Activated naive CD4-positive, alpha-beta T cell treated with Interleukin-2 at 50 U/mL for 16 hours (primary cell): ENCODE measurements at places on chromosomes 1 and 21.

- DNase-seq: no peak
Observed at GRCh38 chr1:61162520-61163258, 80.3 kb downstream of the NFIA start.

GRCh38 chr1:185837711-185838110, 103.5 kb downstream of the HMCN1 start:
- no peak for DNase-seq

GRCh38 chr1:226772446-226773139, 33.5 kb upstream of the ITPKB start:
- no peak for DNase-seq

DNA sequence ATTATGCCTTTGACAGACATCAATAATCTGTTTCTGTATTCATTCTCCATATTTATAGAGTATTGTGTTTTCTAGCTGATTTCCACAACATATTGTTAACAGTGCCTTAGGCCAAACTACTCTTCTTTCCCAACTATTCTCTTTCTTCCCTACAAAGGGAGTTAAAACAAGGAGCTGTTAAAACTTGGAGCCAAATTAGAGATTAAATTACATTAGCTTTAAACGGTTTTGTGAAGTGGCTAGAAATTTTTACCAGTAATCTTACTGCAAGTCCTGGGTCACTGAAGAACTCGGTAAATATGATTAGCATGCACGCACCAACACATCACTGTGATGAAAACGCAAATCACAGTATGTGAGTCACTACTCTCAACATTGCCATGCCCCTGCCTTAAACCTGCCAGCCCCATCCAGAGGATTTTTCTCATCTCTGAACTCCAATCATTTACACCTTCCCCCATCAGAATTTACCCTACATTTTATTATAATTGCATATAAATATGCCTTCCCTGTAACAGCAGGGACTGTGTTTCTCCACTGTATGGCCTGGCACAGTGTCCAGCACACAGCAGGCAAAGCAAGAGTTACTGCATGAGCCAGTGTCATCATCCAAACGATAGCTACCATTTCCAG, 1.5 kb upstream of the PRDX6 start:
- DNase-seq: peak; percentile 27

DNA sequence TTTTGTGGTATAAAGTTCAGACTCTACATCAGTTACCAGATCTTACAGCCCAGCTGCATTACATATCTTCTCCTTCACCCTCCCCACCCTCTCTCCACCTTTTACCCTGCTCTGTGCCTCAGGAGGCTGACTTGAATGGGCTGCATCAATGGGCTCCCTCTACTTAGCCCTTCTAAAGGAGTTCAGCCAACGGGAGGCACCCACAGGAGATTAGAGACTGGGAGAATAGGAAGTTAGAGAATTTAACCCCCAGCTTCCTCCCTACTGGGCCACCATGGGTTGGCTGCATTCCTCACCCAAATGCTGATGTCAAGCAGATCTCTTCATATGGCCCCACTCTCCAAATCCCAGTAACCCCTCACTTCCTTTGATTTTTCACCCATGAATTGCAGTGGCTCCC, 17.1 kb upstream of the DUSP23 start:
- DNase-seq: no peak
